ENCODE measurements at places on chromosomes 3 and 15.

- no peak for DNase-seq
These were observed 24.4 kb upstream of the RAB7A start for GRCh38 chr3:128701342-128702212.

GRCh38 chr15:42825599-42825998 is 88.7 kb upstream of the CDAN1 start:
- no peak for DNase-seq

DNA sequence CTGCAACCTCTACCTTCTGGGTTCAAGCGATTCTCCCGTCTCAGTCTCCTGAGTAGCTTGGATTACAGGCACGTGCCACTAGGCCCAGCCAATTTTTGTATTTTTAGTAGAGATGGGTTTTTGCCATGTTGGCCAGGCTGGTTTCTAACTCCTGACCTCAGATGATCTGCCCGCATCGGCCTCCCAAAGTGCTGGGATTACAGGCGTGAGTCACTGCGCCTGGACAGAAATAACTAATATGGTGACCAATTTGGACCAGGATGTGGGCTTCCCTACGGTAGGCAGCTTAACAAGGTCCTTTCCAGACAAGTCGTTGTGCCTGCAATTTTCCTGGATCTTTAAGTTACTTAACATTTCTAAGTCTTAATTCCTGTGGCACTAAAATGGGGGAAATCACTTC is 14.8 kb downstream of the WDR53 start:
- DNase-seq, result no peak

GRCh38 chr3:12198301-12198700 is 39.6 kb upstream of the TIMP4 start:
- no peak for DNase-seq

DNA sequence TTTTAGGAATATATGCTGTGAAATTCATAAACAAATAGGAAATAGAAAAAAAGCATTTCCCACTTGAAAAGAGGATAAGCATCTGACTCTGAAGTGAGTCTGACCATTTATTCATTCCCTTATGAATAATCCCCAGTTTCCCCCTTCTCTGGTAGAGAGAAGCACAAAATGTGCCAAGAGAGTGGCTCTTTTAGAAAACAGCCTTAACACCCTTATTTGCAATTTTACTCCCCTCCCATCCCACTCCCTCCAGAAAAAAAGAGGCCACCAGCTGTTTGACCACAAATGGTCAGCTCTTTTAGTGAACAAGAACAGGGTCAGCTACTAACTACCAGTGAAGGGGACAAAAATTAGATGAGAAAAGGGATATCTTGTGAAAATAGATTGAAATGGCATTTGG is 184.5 kb upstream of the ADAMTS9 start:
- no peak for DNase-seq

DNA sequence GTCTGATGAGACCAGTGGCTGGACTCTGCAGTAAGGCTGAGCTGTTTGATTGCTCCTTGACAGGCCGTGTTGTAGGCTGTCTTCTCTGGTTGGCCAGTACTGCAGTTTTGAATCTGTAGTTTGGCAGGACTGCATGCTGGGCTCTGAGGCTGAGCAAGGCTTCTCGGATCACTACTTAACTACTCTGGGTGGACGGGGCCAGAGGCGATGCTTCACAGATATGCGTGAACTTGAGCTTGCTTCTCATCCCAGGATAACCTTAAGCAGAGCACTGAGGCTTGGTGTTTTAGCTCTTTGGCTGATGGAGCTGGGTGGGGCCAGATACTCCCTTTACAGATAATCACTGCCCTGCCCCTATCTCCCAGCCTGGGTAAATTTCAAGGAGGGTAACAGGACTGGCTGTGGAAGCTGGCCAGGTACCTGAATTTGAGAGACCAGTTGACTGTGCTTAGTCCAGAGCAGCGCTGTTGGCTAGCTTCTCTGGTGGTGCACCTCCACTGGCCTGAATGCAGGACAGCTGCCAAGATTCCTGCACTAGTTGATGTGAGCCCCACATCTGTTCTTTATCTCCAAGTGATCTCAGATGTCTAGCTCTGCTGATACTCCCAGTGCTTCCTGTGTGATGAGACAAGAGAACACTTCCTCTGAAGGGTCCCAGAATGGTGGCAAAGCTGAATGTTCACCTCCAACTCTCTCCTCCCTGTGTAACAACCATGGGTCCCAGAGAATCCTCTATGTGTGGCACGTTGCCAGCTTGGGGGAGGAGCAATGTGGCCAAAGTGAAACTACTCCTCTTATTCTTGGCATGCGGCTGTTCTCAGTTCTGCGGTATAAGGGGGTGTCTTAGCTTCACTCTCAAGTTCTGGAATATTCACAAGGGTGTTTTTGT is 37.9 kb downstream of the RPL39L start:
- peak; percentile 66 for DNase-seq

GRCh38 chr3:42376344-42376798 is 34.0 kb downstream of the LYZL4 start:
- DNase-seq, result peak; percentile 76

DNA sequence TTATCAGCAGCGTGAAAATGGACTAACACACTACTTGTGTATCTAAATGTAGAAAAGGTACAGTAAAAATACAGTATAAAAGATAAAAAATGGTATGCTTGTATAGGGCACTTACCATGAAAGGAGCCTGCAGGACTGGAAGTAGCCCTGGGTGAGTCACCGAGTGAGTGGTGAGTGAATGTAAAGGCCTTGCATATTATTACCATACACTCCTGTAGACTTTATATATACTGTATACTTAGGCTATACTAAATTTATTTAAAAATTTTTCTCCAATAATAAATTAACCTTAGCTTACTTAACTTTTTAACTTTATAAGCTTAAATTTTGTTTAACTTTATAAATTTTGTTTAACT is 67.2 kb upstream of the TSPAN3 start:
- no peak for DNase-seq

DNA sequence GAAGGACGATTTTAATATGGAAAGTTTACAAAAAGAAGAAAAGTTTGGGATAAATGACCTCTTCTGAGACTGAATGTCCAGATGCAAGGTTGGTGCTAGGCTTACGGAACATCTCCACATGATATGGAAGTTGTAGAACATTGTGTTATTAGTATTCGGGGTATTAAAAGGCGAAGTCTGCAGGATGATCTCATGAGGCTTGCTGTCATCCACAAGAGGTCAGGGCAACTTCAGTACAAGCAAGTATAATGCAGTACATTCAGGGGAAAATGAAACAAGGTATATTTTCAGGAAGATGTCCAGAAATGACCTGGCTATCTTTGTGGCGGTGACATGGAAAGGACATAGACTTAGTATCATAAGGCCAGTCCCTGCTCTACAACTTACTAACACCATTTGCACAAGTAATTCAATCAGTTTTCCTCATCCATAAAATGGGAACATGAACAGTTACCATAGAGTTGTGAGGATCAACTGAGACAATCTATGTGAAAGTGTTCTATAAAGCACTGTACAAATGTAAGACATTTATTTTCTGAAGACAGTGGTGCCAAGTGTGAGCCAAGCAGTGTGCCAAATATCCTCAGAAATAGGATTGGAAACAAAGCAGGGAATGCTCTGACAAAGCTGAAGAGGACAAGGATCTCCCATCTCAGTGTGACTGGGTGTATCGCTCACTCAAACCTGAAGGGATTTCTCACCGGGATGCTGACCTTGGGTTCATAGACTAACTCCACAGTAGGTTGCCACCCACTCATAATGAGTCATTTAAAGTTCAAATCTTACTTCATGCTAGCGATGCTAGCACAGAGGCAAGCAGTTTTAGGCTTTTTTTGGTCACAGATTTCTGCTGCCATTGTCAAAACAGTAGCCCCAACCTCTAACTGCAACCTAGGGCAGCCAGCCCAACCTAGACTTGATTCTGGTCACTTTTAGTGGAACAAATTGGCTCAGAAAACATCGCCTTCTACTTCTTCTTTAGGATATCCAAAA is 118.3 kb downstream of the TIGIT start:
- DNase-seq, result peak; percentile 43

All from stimulated activated CD4-positive, alpha-beta T cell treated with anti-CD3 and anti-CD28 coated beads, Interleukin-15, amount 100 ng/mL, for 24 hours (primary cell).